ENCODE measurements at places on chromosomes 4 and X.

- no peak for DNase-seq
Observed at GRCh38 chr4:109410226-109410625, 23.4 kb upstream of the SEC24B start.

- DNase-seq, result no peak
Observed at GRCh38 chrX:2967998-2968909, 38.1 kb upstream of the ARSH start.

- DNase-seq, result no peak
Observed at GRCh38 chrX:15739886-15740285, 1.8 kb downstream of the CA5B start.

DNA sequence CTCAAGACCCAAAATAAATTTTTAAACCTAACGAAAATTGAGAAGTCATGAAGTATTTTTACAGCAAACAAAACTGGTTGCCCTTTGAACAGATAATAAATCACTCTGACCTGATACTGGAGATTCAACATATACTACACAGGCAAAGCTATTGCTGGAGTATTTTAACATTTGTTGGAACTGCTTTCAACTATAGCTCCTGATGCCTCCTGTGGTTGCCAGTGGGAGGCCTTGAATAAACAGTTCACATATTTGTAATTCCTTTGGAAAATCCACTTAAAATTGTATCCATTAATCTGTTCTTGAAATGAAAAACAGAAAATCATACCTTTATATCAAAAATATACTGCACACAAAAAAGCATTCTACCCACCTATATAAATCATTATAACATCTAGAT lies 605.1 kb downstream of the KCTD8 start:
- no peak for DNase-seq

DNA sequence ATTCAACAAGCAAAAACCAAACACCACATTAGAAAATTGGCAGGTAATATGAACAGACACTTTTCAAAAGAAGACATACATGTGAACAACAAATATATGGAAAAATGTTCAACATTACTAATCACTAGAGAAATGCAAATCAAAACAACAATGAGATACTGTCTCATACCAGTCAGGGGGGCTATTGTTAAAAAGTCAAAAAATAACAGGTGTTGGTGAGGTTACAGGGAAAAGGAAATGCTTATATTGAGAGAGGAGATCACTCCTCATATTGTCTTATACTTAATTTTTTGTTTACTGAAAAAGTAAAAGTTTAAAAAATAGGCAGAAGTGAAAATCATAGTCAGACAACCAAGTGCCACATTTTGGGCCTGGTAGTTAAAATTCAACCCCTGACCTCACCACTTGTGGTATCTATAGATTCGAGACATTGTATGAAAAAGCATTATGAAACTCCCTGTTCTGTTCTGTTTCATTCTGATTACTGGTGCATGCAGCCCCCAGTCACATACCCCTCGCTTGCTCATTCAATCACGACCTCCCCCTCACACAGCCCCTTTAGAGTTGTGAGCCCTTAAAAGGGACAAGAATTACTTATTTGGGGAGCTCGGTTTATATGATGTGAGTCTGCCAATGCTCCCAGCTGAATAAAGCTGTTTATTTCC lies 153.7 kb upstream of the FGF16 start:
- DNase-seq, result no peak

GRCh38 chr4:87529187-87529586 lies at the start of gene SPARCL1:
TSS of gene SPARCL1 (minus strand) at chr4:87529376. CDS start at chr4:87499574, 29,802 bp downstream.
- DNase-seq, result no peak

DNA sequence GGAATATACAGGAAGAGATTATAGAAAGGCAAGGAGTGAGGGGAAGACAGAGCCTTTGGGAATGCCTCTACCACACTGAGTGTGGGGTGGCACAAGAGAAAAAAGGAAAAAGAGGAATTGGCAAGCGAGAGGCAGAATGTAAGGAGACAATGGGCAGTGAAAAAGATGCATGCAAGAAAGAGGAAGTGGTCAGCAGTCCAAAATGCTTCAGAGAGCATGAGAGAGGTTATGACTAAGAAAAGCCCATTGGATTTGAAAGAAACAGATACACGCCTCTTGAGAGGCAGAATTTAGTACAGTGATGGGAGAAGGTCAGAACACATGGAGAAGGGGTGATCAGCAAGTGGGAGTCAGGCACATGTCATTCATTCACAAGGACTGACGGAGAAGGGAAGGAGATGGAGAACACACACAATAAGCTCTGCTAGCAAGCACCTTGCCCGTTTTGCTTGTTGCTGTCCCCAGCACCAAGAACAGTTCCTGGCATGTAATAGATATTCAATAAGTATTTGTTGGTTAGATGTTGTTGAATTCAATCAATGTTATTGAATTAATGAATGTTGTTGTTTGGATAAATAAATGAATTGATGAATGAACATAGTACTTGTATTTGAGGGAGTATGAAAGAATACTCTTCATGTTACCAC lies 6.3 kb downstream of the DCHS2 start:
- DNase-seq, result no peak

DNA sequence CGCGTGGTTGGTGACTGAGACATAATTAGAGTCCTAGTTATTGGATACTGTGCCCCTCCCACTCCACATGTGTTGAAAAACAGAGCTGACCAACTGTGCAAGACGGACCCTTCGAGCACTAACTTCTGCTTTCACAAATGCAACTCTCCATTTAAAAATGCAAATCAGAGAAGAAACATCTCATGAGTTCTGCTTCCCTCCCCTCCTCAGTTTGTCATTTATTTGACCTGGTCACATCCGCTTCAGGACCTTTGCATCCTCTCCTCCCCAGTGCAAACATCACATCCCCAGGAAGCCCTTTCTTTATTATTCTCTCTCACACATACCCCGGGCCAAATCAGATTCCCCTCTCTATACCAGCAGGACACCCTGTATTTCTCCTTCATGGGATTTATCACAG lies 38.1 kb upstream of the NOCT start:
- no peak for DNase-seq

DNA sequence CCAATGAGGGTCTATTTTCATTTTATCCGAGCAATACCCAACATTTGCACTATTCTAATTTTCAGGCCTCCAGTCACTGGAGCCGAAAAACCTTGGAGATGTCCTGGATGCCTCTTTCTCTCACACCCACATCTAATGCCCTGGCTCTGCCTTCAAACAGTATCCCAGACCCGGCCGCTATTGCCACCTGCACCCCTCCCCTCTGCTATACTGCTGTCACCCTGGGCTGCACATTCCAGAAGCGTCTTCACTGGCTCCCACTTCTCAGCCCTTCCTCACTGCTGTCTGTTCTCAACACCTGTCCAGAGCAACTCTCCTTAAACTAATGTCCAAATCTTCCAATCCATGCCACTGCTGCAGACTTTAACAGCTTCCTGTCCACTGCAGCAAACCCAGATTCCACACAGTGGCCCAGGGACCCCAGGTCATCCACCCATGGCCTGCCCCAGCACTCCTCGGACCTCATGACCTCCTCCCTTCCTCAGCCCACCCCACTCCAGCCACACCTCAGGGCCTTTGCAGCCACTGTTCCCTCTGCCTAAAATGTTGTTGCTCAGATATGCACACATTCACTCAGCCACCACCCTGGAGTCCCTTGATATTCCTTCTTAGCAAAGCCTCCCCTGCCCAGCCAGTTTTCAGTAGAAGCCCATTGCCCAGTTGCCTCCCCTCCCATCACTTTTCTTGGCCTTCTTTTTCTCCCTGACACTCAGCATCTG lies 30.5 kb upstream of the PPP2R2C start:
- no peak for DNase-seq

DNA sequence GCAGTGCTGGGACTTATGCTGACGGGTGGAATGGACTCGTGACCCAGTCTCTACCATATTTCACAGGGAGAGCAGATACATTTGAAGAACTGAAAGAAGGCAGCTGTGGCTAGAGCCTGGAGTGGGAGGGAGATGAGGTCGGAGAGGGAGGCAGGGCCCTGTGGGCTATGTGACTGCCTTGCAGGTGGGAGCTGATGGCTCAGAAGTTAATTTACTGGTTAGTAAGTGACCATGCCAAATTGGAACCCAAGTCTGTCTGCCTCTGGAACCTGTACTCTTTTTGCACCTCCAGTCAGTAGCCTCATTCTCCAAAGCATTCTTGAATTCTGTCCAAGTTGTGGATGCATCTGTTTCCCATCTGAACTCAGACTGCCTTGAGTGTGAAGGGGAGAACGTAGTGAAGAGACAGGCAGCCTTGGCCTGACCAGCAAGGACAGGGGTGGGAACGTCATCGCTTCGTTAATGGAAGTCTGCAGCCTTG lies 92.3 kb downstream of the REPS2 start:
- DNase-seq, result no peak

DNA sequence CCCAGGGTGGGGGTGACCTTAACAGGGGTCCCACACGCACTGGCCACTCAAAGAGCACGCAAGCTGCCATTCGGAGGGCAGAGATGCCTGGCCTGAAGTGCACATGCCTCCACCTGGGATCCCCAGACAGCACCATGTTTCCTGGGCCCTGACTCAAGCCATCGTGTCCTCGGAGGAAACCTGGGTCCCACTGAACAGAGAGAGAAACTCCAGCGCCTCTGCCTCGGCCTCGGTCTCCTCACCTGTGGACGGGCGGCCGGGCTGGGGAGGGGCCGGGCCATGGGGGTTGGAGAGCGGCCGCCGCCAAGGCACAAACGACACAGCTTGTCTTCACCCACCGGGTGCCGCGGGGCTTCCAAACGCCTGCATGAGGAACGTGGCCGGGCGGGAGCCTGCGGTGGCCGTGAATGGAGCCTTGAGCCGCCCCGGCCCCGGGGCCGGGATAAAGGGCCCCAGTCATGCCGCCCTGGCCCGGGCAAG lies 30.0 kb upstream of the FGFR3 start:
- DNase-seq, result no peak

DNA sequence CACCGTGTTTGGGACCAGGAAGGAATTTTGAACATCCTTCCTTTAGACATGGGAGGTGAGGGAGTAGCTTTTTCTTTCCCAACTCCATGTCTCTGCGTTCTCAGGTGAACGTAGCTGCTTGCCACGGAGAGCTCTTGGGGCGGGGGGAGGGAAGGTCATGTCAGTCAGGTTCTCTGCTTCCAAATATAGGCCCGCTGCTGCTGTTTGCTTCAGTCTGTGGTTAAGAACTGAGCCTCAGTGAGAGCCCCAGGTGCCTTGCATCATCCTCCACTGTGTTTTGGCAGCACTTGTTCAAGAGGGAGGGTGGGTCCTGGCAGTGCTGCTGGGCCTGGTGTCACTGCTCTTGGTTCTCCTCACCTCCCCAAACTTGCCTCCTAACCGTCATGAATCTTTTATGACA lies 46.5 kb downstream of the HADH start:
- DNase-seq, result no peak

DNA sequence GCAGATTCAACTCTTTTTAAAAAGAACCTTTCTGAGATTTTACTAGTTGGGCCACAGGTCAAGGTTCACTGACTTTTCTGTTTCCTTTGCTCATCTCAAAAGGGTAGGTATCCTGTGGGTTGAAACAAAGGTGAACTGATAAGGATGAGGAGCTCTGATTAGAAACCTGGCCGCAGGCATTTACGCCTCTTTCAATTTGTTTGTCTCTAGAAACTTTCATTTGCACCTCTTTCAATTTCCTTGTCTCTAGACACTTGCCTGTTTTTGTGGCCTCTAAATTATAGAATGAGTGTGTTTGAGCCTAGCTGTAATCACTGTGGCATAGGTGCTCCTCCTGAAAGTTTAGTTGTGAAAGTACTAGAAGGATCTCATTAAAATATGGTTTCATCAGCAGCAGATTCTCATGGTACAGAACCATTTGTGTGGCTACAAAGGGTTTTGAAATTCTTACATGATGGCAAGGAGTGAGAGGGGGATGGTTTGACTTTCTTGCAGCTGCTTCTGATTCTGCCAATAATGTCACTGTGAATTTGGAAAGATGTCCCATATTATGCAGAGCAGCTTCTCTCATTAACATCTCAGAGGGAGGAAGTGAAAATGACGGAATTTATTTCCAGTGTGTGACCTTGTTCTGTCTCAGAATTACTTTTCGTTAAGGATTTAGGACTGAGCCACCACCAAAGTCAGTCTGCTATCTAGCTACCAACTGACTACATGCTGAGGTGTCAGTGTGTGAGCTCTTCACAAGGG lies 142.2 kb downstream of the SH2D1A start:
- DNase-seq, result no peak

GRCh38 chr4:82491251-82491960 lies 61.0 kb downstream of the ENOPH1 start:
- no peak for DNase-seq

DNA sequence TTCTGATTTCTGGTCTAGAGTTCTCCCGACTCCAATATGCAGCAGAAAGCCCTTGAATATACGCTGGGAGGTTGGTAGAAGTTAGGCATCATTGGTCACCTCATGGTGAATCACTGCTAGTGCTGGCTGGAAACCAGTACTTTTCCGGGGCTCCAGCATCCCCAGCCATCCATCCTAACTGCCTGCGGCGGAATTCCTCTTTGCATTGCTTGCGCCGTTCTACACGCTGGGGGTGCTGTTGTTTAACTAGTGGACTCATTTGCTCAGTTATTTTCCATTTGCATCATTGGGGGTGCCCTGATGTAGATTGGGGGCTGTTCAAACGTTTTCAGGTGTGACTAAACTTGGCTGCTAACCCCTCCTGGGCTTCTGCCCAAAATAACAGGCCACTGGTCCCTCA lies 23.3 kb upstream of the GPR50 start:
- no peak for DNase-seq

- no peak for DNase-seq
Observed at GRCh38 chrX:2692221-2693112, 1.4 kb downstream of the CD99 start.

DNA sequence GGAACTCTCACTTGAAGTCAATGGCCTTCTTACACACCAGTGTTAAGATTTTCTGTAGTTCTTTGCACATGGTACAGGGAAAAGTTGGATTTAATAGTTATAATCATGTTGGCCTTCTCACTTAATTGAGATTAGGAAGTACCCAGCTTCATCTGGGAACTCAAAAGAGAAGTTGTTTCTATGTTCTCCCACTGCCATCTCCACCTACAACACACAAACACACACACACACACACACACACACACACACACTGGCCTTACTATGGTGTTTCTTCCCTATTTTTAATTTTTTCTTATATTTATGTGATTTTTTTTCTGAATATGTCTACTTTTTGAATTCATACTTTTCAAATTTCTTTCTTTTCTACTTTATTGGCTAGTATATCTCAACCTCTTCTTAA lies 10.0 kb upstream of the CHIC2 start:
- no peak for DNase-seq

GRCh38 chrX:25285598-25285997 lies 269.8 kb upstream of the ARX start:
- no peak for DNase-seq

- DNase-seq, result no peak
Observed at GRCh38 chrX:64152857-64153256, 52.7 kb downstream of the AMER1 start.

- no peak for DNase-seq
Observed at GRCh38 chrX:133527415-133527814, 112.1 kb upstream of the GPC4 start.

GRCh38 chrX:21974011-21974385 lies 33.5 kb downstream of the SMS start:
- no peak for DNase-seq

DNA sequence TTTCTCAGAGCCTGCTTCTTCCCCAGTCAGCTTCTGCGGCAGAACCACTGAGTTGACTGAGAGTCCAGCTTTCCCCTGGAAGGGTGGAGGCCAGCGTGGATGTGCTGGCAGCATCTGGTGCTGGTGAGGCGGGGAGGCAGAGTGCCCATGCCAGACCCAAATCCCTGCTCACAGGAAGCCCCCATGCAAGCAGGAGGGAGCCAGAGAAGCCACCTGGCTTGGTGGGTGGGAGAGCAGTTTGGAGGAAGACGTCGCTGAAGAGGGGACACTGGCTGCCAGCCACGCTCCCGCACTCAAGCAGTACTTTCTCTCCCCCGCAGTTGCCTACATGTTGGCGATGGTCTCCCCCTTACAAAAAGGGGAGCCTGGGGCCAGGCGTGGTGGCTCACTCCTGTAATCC lies 6.0 kb downstream of the PDZD4 start:
- no peak for DNase-seq
